ENCODE measurements at places on chromosomes 6 and 20.

- no peak for DNase-seq
Measured at GRCh38 chr6:169986171-169986847, 234.9 kb downstream of the ERMARD start.

DNA sequence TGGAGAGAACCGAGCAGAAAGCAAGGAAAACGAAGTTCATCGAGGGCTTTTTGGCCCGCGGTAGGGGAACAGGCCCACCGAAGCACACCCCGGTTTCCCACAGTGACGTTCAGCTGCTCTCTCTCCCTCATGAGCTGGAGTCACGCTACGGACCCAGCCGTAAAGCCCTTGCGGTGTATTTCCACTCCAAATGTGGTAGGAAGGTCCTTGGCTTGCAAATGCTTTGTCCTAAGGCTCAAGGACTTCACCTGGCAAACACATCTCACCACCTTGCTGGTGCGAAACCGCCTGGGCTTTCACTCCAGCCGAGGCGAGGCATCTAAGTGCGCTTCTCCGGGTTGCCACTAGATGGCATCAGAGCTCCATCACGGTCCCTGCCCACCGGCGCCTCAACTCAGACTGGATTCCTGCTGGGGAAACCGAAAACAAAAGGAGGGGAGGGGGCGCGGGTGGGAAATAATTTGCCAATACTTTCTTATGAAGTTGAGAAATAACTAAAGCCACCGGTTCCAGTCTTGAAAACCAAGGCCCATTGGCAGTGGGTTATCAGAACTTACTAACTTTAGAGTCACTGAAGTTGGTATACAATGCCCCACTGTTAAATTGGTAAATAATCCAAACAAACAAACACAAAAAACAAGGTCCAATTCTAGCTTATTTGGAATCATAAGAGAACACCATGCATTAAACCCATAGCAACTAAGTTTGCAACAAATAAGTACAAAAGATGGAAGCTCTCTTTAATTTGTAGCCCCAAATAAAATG lies 13.4 kb upstream of the FOXC1 start:
- DNase-seq: peak; percentile 29

GRCh38 chr20:36113036-36113435 lies 41.5 kb upstream of the EPB41L1 start:
- DNase-seq: no peak

- DNase-seq: no peak
Measured at GRCh38 chr6:142443102-142443501, 141.3 kb downstream of the ADGRG6 start.

DNA sequence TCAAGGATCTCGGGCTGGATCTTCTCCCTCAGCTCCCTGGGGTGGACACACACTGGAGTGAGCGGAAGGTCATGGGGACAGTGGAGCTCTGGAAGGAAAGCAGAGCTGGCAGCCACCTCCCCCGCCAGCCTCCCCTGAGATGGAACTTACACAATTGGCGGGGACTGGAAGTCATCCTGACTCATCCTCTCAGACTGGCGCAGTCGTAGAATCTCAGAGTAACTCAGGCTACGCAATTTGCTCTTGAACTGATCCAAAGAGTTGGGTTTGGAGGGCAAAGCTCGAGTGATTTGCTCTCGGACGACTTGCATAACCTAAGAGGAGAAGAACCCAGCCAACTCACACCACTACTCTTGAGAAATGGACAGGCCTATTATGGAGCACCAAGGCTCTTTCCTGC lies 34.8 kb downstream of the ELMO2 start:
- DNase-seq: peak; percentile 36

- DNase-seq: peak; percentile 30
Measured at GRCh38 chr6:151498327-151498726, 4.5 kb downstream of the CCDC170 start.

DNA sequence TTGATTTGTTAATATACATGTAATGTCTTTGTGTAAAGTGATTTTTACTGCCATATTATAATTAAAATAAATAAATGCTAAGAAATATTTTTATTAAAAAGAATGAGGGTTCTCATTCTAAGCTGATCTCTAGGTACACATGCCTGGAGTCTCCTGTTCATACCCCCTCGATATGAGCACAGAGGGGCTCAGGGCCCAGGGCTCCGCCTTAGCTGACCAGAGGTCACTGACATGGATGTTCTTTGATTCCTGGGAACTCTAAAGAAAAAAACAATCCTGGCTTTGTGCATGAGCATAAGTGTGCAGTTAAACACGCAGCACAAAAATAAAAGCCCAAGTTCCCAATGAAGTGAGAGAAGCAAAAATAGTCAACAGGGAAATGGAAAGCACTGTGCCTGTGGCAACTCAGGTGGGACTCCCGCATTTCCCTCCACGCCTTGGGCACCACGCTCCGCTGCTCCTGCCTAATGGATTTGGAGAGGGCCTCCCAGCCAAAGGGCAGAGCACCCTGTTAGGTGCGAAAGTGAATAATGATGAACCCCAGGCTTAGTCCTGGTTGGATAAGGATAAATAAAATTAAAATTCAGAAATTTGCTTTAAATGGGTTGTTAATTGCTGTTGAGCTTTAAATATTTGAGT lies 33.3 kb upstream of the QKI start:
- no peak for DNase-seq

GRCh38 chr6:113120224-113120581 lies 736.9 kb upstream of the MARCKS start:
- peak; percentile 98 for DNase-seq

GRCh38 chr20:51091406-51092195 lies 68.7 kb upstream of the KCNG1 start:
- peak; percentile 1 for DNase-seq

GRCh38 chr6:35297601-35298481 lies at the start of gene DEF6:
DEF6 (plus strand) TSS chr6:35297818; CDS start chr6:35297857, 39 bp downstream.
- DNase-seq: peak; percentile 68

GRCh38 chr20:45841407-45842129 lies 8.0 kb downstream of the SNX21 start:
- no peak for DNase-seq

GRCh38 chr6:57221191-57221935 lies 744 bp downstream of the RAB23 start:
- peak; percentile 68 for DNase-seq

GRCh38 chr20:45911486-45912343 lies at the start of gene PLTP:
PLTP (minus strand) TSS chr20:45912155; CDS start chr20:45911452, 703 bp downstream.
- DNase-seq: peak; percentile 74

- DNase-seq: no peak
Measured at GRCh38 chr6:149176971-149177667, 140.4 kb upstream of the TAB2 start.

DNA sequence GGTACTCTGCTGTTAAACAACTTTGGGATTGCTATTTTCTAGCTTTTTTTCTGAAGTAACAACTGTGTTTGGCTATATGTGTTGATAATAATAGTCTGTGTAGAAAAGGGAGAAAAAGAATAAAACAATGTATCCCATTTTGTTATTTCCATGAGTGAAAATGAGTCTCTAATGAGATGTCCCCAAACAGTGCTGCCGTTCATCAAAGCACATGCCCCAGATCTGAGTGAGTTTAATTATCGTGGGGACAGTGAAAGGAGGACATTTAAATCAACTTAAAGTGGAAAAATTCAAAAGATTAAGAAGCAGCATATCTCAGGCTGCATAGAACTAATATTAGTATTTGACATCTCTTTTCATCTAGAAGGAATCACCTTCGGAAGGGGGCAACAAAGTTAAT lies 59.6 kb downstream of the NCOA7 start:
- DNase-seq: no peak

DNA sequence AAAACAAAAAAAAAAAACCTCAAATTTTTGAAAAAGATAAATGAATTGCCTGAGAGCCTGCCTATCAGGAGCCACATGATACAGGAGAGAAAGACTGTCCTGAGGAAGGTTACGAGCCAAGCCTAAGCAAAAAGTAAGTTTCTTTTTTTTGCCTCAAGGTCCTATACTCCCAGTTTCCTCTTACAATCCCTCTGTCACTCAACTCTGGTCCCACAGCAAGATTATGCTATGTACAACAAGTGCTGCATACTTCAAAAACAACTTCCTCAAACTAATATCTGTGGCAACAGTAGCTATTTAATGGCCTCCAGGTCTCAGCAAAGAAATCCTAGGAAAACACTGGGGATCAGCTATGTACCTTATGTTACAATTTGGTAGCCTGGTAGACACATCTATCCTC lies 46.8 kb downstream of the PLN start:
- DNase-seq: no peak

DNA sequence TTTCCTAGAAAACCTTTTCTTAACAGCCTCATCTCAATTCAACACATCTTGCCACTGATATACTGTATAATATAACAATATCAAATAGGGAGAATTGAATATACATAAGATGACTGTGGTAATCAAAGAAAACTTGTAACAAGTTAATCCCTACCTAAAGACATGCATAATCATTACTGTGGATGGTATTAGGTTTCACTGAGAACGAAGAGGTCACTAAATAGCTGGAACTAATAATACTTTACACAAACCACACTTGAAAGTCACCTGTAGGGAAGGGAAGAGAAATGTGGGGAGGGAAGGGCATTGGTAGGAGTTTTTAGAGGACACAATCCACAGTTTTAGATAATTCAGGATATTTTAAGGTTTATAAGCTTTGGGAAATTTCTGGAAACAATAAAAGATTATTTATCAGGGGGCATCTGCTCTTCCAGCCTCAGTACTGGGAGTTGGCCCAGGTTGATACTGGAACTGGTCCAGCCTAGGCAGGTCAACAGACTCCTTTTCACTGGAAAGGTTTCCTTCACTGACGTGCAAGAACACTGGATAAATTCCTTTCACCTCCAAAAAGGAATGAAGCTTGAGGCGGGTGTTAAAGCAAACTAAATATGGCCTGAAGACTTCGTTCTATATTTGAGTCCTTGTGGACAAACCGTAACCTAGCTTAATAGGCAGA lies 44.0 kb downstream of the MAP7 start:
- no peak for DNase-seq

DNA sequence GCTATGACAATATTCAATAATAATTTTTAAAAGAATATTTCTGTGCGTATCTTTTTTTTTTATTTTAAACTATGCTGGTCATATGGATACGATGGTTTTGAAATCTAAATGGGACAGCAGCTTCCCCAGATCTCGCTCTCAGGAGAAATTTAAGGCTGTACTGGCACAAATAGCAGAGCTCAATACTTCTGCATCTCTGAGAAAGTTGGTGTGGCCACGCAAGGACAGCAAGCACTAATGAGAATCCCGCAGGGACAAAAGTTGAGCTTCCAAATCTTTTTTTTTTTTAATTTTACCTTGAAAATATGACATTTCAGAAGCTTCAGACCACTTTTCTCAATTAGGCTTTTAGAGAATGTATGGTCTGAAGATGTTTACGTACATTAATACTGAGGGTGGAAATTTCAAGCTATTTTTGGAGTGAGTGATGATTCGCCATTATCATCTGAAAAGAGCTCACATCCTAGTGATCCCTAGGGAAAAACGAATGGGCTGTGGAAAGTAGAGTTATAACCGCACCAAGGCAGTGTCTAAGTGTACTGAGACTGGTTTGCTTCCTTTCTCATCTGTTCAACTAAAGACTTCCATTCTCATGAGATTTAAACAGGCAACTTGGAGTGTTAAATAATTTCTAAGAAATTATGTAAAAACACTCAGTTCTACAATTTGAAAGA lies 840.0 kb downstream of the C6orf118 start:
- no peak for DNase-seq

DNA sequence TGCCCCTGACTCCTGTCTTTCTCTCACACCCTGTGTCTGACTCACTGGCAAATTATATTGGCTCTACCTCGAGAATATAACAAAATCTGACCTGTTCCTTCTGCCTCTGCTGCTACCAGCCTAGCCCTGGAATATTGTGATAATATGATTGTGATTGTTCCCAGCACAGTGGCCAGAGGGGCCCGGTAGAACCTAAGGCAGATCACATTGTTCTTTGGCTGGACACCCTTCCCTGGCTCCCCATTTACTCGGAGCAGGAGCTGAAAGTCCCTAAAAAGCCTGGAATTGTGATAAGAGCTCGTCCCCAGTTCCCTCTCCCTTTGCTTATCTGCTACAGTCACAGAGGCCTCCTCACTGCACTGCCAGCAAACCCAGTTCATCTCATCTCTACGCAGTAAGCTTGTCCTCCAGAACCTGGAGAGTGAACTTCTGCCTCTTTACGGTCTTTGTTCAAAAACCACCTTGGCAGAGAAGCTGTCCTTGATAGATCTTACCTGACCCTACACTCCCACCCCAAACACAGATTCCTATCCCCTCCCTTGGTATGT lies 21.8 kb downstream of the SERPINB6 start:
- no peak for DNase-seq

GRCh38 chr6:158903801-158904200 lies 84.6 kb upstream of the EZR start:
- no peak for DNase-seq

DNA sequence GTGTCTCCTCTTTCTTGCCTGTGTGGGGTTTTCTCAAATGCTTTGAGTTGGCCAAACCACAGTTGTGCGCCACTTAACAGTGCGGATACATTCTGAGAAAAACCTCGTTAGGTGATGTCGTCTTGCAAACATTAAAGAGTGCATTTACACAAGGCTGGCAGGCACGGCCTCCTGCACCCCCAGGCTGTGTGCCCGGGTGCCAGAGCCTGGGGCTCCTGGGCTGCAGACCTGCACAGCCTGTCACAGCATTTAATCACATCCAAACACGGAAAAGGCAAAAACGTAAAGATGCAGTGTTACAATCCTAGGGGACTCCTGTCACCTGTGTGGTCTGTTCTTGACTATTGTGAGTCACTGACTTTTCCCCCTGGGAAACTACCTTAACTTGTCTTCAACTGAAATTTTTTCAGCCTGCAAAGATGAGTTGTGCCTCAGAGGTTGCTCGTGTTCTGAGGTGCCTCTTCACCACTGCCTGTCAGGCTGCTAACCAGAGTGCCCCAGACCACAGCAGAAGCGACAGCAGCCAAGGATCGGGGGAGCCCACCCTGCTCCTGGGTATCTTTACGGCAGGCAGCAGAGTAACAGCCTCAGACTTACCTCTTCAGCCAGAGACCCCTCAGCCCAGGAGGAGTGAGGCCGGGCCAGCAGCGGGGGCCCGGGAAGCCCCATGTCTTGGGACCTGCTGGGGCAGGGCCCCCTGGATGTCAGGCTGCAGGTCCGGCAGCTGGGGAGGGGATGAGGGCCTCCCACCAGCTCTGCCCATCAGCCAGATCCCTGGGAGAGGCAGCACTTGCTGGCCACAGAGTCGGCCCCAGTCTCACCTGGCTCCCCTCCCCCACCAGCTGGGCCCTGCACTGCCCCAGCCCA lies 683 bp upstream of the C20orf204 start:
- DNase-seq: no peak

DNA sequence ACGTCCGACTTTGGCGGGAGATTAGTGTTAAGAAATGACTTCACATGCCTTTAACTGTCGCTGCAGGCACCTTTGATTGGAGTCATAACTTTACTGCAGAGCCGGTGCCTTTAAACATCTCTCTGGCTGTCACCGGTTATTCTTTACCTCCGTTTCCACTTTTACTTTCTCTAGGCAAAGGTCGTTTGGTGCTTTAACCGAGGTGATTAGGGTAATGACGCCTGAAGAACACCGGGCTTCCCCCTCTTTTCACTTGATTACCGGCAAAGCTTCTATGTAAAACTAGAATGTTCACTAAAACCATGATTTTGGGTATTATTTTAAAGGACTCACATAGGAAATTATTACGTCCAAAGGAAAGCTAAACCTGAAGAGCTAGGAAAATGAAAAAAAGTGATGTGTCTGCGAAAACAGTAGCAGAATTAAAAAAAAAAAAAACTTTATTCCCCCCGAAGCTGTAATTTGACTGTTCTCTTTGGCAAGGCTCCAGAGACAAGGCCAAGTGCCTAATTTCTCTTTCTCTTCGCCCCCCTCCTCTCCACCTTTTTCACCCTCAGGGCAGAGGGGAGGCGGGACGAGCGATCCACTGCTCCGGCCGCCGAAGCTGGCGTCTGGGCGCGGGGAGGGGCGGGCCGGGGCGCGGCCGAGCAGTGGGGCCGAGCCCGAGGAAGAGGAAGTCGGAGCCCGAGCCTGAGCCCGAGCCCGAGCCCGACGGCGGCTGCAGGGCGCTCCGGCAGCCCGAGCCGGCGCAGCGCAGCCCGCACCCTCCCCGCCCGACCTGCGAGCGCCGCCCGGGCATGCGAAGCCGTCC lies at the start of gene PLEKHG1:
Gene PLEKHG1 (plus strand): TSS at position 687 of the 811 bp plus-strand sequence. CDS start 133,797 bp downstream, outside the sequence.
- DNase-seq: peak; percentile 40

All from AG10803 (cell line).